NCI-H187 (cell line): ENCODE measurements at places on chromosomes 7 and 10.

GRCh38 chr7:157641866-157642265, 305.1 kb downstream of the DNAJB6 start:
- no peak for DNase-seq

- DNase-seq: no peak
Measured at GRCh38 chr7:43018446-43018845, 86.3 kb downstream of the MRPL32 start.

GRCh38 chr10:79269443-79269842, 77.8 kb upstream of the PPIF start:
- no peak for DNase-seq

- no peak for DNase-seq
Measured at GRCh38 chr10:72567889-72568640, 57.8 kb downstream of the MICU1 start.

- no peak for DNase-seq
Measured at GRCh38 chr7:151710646-151711434, 166.1 kb downstream of the PRKAG2 start.

- no peak for DNase-seq
Measured at GRCh38 chr7:155999631-156000489, 187.6 kb upstream of the SHH start.

- no peak for DNase-seq
Measured at GRCh38 chr7:115638853-115639252, 391.7 kb downstream of the TFEC start.

DNA sequence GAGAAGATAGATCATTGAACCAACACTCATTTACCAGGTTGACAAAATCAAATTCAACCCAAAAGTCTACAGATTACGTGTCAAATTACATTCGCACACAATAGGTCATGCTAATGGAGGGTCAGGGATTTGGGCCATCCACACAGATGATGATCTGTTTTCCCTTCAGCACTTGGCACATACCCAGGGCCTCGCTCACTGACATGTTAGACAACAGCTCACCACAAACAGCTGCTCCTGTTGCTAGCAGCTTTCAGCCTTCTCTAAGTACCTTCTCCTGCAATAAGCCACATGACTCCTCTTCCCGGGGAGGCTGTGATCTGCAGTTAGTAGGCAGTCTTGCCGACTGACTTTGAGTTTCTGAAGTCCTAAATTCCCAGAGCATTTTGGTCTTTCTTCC, 18.4 kb downstream of the NKX2-3 start:
- DNase-seq: no peak

DNA sequence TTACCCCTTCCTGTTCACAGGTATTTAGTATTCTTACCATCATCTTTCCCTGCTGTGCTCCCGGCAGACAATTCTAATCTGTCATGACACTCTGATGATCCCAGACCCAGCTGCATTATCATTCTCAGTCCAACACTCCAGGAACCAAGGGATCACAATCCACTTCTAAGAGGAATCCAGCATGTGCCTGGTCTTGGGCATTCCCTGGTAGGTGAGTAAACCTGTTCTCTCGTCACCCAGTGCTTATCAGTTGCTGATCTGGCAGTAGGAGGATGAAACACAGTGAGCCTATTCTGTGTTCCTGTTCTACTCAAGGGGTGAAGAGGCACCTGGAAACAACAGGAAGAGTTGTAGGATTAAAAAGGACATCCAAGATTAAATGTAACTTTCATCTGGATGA, 1.3 kb upstream of the DMBT1 start:
- no peak for DNase-seq

DNA sequence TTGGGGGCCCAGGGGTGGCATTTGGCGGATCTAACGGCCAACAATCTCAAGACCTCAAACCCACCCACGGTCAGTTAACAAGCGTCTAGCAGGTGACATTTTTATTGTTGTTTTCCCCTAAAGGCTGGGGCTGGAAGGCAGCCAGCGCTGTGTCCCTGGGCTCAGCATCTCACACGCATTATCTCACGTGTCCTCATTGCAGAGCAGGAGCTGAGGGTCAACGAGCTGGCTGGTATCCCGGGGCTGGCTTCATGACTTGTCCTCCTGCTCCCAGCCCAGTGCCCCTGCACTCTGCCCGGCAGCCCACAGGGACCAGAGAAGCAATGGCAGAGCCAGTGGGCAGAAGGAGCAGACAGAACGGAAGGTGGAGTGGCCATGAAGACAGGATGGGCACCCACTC, 54.4 kb upstream of the TMEM273 start:
- DNase-seq: no peak

DNA sequence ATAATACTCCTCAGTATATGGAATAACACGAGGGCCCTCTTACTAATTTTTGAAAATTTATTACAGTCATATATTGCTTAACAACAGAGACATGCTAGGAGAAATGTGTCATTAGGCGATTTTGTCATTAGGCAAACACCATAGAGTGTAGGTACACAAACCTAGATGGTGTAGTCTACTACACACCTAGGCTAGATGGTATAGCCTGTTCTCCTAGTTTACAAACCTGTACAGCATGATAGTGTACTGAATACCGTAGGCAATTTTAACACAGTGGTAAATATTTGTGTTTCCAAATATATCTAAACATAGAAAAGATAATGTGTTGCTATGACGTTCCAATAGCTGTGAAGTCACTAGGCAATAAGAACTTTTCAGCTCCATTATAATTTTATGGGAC, 12.8 kb downstream of the OR2F1 start:
- no peak for DNase-seq

GRCh38 chr10:78916227-78916626, 152.5 kb upstream of the ZMIZ1 start:
- no peak for DNase-seq

GRCh38 chr7:74272305-74273038, 16.7 kb upstream of the CLIP2 start:
- DNase-seq: no peak

GRCh38 chr7:23715099-23715498, 5.1 kb downstream of the STK31 start:
- no peak for DNase-seq

DNA sequence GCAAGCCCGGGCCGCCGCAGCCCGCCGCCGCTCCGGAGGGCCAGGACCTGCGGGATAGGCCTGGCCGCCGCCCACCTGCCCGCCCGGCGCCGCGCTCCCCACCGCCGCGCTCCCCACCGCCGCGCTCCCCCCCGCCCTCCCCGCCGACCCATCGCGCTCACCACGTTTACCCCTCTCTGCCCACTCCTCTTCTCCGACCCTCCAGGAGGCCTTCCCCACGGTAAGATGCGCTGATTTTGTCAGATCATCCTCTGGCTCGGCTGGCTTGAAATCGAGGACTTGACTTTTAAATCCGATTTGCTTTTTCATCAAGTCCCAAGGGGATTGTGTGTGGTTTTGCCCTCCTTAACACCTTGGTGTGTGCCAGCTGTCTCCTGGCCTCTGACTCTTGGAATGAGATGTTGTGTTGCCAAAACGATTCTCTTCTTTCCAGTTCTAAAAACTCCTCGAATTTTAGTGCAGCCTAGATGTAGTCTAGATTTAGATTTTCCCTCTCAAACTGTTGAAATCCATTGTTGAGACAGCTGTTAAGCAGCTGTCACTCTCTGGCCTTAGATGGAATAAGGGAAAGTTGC, 738 bp downstream of the POM121 start:
- peak; percentile 5 for DNase-seq

GRCh38 chr7:22452142-22452959, 47.6 kb downstream of the STEAP1B start:
- no peak for DNase-seq

DNA sequence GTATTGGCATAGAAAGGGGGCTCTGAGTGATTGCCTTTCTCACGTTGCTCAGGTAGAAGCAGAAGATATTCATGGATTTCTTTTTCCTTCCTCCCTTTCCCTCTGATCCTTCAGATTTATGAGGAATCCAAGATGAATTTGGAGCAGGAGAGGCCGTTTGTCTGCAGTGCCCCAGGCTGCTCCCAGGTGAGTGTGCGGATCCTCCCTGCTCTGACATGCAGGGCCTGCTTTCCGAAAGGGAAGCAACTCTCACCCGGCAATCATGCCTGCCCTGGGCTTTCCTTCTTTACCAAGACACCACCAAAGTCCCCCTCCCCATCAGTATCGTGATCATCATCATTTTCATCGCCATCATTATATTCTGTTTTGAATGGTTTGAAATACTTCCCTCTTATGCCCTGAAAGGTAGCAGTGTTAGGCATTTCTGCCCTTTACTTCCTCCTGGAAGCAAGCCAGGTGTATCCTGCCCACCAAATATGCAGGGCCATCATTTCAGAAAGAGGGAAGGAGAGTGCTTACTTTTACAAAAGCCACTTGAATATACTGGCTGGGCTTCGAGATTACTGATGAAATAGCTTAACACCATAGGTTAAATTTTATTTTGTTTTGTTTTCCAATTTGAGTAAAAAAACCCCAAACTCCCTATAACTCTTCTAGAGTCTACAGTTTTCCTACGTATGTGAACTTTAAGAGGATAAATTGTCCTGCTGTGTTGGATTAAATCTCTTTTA, 75.9 kb downstream of the CREB5 start:
- DNase-seq: peak; percentile 6

DNA sequence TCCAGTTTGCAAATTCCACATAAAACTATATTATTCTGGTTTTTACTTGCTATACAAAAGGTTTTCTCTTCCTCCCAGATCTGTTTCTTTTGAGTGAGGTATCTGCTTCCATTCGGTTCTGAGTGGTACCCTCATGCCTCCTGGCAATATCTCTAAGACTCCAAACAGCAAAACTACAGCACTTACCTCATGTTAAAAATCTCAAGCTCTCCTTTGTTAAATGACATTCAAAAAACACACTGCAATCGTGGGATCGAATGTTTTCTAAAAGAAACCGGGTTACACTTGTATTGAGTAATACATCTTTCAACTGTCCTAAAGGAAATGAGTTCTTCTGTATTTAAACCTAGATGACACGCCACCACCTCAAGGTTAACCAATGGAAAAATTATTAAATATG, 11.1 kb downstream of the YWHAG start:
- DNase-seq: no peak

- no peak for DNase-seq
Measured at GRCh38 chr7:117322741-117323304, at the start of gene WNT2. Gene WNT2 (minus strand): TSS chr7:117323058. CDS start chr7:117322989, 69 bp downstream.

DNA sequence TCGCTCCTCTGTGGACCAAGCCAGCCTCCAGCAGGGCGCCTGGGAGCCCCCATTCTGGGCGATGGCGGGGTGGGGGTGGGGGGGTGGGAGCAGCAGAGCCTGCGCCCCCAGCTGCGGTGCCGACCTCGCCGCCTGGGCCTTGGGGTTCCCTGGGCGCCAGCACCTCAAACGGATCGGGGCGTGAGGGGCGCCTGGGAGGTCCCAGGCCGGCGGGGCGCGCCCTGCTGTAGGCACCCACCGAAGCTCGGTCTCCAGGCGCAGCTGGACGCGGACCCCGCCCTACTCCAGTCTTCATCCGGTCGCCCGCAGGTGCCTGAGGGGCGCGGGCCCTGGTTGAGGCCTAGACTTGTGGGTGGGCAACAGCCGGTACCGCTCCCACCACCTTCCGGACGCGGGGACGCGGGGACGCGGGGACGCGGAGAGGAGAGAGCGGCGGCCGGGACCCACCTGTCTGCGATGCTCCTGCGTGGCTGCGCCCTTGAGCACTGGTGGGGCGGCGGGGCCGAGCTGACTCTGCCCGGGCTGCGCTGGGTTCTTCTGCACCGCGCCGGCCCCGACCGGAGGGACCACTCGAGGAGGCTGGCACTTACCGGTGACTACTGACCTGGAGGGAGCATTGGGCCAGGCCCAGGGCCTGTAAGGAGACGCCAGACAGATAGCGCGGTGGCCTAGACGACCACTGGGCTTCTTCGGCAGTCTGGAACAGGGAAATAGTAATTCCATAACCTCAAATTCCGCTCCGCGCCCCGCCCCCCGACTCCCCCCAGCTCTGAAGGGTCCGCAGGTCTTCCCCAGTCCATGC, 5.5 kb upstream of the KCP start:
- DNase-seq: no peak

GRCh38 chr10:126877390-126877789, 27.8 kb upstream of the DOCK1 start:
- DNase-seq: no peak

GRCh38 chr10:20256969-20257368, 440.7 kb downstream of the PLXDC2 start:
- no peak for DNase-seq

- no peak for DNase-seq
Measured at GRCh38 chr10:29784175-29784773, 149.5 kb upstream of the SVIL start.

DNA sequence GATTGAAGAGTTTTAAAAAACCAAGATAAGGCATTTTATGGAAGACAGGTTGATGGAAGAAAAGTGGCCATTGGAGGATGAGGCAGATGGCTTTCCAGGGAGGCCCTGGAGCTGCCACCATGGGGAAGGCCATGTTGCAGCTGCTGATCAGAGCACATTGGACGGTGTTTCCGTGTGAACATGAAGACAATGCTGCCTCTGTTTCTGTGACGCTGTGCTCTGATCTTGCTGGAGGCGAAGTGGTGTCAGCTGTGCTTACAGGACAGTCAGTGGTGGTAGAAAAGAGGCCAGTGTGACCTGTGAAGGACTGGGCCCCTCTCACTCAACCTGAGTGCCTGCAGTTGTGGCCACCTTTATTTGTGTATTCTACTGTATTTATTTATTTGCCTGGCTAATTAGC, 132.9 kb downstream of the FAM204A start:
- no peak for DNase-seq

GRCh38 chr7:120441850-120442249, 168.9 kb downstream of the KCND2 start:
- no peak for DNase-seq

- DNase-seq: no peak
Measured at GRCh38 chr7:84187813-84188510, 6.6 kb downstream of the SEMA3A start.

- DNase-seq: no peak
Measured at GRCh38 chr10:1377740-1378397, 321.7 kb downstream of the WDR37 start.

GRCh38 chr7:150897502-150898474, 45.5 kb downstream of the AOC1 start:
- DNase-seq: no peak

- no peak for DNase-seq
Measured at GRCh38 chr7:113790025-113790424, 128.8 kb downstream of the PPP1R3A start.

GRCh38 chr7:157539521-157539920, 202.7 kb downstream of the DNAJB6 start:
- DNase-seq: no peak

DNA sequence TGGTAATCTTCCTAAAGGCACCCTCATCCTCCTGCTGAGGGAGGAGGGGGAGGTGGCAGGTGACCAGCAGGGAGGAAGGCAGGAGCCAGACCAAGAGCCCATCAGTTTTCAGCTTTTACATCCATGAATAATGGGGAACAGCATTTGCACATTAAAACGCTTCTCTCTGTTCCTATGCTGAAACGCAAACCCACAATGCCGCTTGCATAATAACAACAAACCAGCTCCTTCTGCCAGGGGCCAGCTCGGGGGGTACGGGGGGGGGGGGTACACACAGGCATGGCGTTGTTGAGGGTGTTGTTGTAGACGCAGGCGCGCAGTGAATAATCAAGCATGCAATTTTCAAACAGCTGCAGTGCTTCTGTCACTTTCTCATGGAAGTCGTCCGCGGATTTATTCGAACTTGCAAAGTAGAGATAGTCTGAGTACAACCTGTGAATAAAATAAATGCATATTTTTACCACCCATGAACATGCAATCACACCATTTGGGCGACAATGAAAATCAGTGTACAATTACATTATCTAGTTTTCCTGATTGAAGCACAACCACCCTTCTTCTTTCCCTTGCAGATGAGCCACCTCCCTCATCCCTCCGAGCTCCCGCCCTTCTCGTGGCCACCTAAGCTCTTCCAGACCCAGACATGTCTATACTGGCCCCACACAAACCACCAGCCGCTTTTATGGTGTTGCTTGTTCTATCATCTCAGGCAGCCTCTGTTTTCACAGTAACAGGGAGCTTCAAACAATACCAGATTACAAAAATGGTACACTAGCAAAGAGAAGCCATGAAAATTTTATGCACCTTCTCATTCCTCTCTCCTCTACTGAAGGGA, 72.2 kb downstream of the CHST15 start:
- DNase-seq: peak; percentile 46
